ENCODE measurements at places on chromosomes 5 and 9.

DNA sequence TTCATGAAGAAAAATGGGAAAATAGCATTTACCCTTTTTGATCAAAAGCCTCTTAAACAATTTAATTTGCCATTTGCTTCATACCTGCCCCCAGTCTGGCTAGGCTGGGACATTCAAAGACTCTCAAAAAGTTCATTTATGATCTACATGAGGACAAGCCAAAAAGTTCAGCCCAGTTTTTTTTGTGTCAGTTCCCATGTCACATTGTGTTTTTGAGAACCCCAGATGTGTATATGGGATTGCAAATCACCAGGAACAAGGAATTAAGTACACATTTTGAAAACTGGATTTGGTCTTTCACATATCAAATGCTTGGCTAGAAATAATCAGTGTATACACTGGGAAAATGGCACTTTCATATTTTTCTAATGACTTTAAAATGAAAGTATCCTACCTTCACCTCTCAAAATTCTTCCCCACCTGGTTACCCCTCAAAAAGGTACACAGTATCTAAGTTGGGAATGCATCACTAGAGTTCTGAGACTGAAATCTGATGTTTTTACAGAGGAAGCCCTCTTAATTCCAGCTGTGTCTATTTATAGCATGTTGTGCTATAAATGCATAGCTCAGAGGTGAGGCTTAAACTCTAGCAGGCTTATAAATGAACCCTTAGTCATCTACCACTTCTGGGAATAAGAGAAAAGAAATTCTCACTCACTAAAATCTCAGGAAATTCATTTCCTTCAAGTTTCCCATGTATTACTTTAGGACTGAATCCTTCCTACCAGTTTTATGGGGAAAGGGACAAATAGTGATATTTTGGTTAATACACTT, 9.3 kb downstream of the STOM start:
- DNase-seq, result no peak

GRCh38 chr5:43195670-43196265, 3.7 kb downstream of the NIM1K start:
- no peak for DNase-seq

GRCh38 chr9:8337834-8338766, 538.5 kb upstream of the DMAC1 start:
- no peak for DNase-seq

GRCh38 chr9:126721564-126721981, 83.3 kb upstream of the ZBTB43 start:
- no peak for DNase-seq

- DNase-seq, result no peak
Measured at GRCh38 chr5:65307088-65307487, 174.6 kb downstream of the ADAMTS6 start.

DNA sequence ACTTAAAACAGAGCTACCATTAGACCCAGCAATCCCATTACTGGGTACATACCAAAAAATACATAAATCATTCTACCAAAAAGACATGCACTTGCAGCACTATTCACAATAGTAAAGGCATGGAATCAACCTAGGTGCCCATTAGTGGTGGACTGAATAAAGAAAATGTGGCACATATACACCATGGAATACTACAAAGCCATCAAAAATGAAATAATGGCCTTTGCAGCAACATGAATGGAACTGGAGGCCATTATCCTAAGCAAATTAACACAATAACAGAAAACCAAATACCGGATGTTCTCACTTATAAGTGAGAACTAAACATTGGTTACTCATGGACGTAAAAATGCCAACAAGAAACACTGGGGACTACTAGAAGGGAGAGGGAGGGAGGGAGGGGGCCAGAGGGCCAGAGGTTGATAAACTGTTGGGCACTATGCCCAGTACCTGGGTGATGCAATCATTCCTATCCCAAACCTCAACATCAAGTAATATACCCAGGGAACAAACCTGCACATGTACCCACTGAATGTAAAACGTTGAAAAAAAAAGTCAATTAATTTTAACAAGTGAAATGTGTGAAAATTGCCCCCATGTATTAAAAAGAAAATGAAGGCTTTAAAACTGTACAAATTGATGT, 24.5 kb upstream of the GPR150 start:
- no peak for DNase-seq

DNA sequence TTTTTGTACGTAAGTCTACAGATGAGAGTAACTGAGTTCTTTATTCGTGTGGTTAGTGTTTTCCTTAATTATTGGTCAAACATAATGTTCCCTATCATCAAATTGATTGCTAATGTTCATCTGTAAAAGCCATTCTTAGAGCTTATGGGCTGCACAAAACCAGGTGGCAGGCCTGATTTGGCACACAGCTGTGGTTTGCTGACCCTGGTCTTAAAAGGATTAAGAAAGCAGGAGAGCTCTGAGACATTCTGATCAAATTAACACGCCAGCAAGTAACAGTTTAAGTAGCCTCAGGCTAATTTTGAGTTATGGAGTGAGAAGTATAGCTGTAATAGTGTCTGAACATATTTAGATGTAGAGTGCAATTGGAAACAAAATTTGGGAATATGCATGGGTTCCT, 63.2 kb downstream of the PRR16 start:
- no peak for DNase-seq
